ENCODE measurements at places on chromosomes 7 and 10.

DNA sequence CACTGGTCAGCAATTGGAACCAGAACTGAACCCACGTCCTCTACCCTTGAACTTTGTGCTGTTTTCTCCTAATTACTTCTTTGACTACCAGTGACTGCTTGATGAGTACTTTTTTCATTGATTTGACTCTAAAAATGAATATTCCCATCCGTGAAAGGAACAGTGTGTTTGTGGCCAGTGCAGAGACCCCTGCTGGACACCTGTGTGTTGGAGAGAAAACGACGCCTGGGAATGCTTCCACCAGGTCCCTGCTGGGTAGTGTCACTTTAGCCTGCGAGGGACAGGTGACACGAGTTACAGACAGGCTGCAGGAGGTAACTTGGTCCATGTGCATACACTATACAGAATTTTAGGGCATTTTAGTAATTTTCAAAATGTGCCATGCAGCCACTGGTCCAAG is 6.8 kb upstream of the GJD4 start:
- no peak for DNase-seq

- DNase-seq = no peak
Observed at GRCh38 chr7:26307226-26307625, 15.6 kb downstream of the SNX10 start.

DNA sequence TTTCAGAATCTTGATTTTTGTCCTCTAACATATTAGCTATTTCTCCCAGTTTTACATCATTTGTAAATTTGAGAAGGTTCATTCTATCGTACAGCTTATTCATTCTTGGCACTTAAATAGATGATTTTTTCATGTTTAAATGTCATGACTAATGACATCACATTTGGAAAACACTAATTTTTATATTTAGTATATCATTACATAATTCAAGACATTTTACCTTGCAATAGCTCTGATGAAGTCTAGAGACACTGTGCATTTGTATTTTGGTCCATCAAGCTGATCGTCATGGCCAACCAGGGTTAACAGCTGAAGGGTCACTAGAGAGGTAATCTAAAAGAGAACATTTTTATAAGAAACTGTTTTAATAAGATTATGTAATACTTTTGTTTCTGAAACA is 71.3 kb downstream of the ORC5 start:
- DNase-seq = no peak

GRCh38 chr10:124497196-124497881 is 35.7 kb downstream of the LHPP start:
- DNase-seq = no peak

Data from stimulated activated CD8-positive, alpha-beta memory T cell treated with anti-CD3 and anti-CD28 coated beads, Interleukin-4, amount 100 ng/mL, for 4 hours (primary cell).